Uterus (tissue), 4 donors: ENCODE measurements at places on chromosomes 13 and 19.

DNA sequence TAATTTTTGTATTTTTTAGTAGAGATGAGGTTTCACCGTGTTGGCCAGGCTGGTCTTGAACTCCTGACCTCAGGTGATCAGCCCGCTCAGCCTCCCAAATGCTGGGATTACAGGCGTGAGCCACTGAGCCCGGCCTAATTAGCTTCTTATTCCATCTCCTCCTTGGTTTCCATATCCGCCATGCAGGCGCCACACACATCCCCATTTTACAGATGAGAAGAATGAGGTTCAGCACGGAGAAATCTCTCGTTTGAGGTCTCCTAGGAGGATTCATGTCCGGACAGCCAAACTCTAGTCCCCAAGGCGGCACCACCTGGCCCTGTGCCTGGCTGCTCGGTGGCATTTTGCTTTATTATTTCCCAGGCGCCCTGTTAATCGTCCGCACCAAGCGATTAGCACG is 46.2 kb upstream of the PTPRS start:
- no peak for DNase-seq

DNA sequence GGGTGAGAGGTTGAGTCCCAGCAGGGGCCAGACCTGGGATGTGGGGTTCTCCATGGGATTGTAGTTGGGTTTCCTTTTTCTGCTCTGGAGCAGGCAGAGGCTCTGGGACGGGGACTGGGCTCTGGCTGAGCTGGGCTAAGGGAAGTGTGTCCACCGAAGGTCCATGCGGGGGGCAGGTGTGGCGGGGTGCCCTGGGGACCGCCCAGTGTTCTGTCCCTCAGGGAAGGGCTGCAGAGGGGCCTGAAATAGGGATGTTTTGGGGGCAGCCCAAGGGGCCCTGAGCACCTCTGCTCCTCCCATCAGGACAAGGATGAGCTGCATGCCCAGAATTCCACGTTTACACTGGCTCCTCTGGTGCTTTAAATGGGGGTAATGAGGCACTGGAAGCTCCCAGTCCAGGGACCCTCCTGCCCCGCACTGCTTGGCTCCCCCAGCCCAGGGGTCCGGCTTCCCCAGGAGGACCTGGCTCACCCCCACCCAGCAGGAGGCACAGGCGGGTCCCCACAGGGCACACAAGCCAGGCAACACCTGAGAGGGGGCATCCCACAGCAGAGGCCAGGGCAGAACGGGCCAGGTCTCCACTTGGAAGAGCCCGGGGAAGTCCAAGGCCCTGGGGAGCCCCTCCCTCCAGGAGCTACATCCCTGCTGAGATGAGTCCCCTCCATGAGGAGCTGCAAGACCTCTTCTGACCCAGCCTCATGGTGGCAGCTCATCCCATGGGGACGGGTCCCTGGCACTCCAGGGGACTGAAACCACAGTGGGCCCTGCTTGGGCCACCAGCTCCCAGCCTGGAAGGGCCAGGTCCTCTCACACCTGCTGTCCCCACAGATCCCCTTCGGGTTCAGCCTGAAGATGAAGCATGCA is 14.7 kb upstream of the ZNF14 start:
- no peak for DNase-seq

GRCh38 chr13:52461265-52461664 is 6.0 kb downstream of the CKAP2 start:
- no peak for DNase-seq

DNA sequence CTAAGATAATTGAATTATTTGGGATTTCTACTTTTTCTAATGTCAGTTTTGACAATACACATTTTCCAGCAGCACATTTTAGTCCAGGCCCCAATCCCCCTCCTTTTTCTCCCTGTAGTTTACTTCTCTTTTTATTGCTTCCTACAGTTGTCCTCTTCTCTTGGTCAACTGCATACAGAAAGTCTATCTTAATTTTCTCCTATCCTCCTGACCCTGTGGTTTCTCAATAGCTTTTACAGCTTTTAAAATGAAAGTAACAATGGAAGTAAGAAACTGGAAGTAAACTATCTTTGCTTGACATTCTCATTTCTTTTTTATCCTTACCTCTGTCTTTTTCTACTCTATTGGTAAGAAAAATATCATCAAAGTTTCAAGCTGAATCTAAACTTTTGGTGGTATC is 106.5 kb upstream of the OXGR1 start:
- no peak for DNase-seq

- no peak for DNase-seq
These were observed 112.5 kb upstream of the KL start for GRCh38 chr13:32903720-32904119.

DNA sequence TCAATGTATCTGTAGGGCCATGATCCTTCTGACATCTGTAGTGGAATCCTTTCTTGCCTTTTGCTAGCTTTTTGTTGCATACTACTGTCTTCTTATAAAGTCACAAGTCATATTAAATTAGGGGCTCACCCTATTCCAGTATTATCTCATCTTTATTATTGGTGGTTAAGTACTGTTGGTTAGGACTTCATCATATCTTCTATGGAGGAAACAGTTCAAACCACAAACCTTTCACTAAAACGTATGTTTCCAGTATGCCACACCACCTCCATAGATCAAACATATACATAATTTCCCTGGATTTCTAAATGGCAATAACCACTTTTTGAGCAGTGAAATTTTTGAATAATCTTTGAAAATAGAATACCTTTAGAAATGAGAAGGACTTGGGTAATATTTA is 62.8 kb upstream of the PCDH9 start:
- DNase-seq: no peak
